ENCODE measurements at places on chromosomes 1 and 21.

DNA sequence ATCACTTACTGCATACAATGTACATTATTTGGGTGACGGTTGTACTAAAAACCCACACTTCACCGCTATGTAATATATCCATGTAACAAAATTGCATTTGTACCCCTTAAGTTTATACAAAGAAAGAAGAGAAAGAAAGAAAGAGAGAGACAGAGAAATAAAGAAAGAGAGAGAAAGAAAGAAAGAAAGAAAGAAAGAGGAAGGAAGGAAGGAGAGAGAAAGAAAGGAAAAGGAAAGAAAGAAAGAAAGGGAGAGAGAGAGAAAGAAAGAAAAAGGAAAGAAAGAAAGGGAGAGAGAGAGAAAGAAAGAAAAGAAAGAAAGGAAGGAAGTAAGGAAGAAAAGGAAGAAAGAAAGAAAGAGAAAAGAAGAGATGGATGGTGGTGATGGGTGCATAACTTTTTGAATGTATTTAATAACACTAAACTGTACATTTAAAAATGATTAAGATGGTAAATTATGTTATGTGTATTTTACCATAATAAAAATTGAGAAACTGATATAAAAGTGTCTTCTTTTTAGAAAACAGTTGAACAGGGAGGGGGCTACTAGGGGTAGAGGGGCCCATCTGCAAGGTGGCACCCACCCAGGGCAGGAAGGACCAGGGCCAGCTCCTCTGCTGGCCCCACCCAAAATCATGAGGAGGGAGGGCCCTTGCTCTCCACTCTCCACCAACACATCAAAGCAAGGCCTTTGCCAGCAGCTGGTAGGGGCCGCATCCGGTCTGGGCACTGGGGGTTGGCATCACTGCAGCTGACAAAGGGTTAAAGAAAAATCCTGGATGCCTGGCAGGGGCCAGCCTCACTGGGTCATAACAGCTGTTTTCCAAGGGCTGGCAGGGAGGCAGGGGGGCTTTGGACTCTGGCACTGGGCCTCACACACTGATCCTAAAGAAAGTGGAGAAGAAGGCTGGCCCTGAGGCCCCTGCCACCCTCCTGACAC is 153.9 kb upstream of the EDN2 start:
- DNase-seq, result no peak

GRCh38 chr1:214389734-214390133 is 108.8 kb downstream of the SMYD2 start:
- DNase-seq, result no peak

- no peak for DNase-seq
These were observed 73.8 kb downstream of the MTR start for GRCh38 chr1:236868625-236869467.

DNA sequence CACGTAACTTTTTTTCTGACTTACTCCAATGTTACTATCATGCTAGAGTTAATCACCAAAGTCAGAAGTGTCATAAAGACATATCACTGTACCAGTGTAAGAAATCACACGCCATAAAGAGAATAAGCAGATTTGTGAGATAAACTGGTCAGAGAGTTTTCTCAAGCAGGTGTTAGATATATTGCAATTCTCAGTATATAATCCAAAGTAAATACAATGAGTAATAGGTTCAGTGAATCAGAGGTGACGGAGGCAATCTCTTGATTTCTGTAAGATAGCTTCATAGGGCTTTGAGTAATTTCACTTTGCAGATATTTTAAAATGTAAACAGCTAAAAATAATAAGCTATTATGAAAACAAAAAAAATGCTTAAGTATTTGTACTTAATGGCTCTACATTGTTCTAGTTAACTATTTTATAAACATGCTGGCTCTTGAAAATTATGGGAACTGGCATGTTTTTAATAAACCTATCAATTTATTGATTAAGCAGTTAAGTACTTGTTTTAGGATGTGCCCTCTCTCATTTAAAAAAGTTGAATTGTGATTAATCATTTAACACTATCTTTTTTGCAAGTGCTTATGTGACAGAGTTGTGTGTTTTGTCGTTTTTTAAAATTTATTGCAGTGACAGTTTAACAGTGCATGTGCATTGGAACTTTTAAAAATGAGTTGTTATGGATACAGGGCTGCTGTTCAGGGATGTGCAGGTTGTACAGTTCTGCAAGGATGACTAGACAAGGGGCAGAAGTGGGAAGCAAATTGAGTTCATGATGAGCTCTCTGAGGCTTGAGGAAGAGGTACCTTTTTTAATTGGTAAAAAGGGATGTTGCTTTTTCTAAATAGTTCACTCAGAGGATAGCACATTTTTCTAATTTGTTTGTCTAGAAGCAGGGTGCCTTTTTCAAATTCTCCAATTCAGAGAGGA is 119.1 kb downstream of the USP25 start:
- DNase-seq, result no peak

DNA sequence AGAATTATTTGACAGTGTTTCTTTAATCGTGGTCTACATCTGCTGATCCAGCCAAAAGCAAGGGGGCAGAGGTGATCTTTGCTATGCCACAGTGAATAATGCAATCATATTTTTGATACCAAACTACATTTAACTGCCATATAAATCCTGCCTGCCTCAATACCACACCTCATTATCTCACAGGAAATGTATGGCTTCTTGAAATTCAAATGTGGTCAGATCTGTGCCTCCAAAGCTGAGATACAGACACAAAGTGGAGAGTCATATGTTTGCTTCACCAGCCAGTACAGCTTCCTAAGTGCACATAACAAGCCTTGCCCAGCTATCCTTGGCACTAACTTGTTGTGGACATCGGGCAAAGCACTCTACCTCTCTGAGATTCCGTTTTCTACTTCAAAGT is 250.0 kb upstream of the NFIA start:
- DNase-seq, result no peak

GRCh38 chr21:41764558-41765419 is 2.1 kb downstream of the RIPK4 start:
- no peak for DNase-seq

GRCh38 chr1:81432059-81432458 is 368.7 kb upstream of the ADGRL2 start:
- no peak for DNase-seq

GRCh38 chr21:38323721-38324531 is 67.1 kb downstream of the KCNJ15 start:
- no peak for DNase-seq

DNA sequence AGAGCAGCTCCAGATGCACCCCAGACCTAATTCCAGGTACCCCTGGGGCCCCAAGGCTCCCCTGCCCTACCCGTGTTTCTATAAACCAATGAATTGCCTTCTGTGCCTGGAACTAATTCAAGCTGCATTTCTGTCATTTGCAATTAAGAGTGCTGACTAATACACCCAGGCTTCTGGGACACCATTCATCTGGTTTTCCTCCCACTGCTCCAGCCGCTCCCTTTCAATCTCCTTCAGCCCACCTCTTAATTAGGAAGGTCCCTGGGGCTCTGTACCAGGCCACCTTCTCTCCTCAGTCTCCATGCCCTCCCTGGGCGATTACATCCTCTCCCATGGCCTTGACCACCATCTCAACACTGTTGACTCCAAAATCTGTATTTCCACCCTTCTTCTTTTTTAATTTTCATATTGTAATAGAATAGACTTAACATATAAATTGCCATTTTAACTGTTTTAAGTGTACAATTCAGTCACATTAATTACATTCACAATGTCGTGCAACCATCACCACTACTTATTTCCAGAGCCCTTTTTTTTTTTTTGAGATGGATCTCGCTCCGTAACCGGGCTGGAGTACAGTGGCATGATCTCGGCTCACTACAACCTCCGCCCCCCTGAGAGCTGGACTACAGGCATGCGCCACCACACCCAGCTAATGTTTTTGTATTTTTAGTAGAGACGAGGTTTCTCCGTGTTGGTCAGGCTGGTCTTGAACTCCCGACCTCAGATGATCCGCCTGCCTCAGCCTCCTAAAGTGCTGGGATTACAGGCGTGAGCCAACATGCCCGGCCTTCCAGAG is 9.2 kb upstream of the GJB3 start:
- DNase-seq, result no peak

GRCh38 chr1:241932845-241933244 is 24.7 kb upstream of the BECN2 start:
- no peak for DNase-seq

DNA sequence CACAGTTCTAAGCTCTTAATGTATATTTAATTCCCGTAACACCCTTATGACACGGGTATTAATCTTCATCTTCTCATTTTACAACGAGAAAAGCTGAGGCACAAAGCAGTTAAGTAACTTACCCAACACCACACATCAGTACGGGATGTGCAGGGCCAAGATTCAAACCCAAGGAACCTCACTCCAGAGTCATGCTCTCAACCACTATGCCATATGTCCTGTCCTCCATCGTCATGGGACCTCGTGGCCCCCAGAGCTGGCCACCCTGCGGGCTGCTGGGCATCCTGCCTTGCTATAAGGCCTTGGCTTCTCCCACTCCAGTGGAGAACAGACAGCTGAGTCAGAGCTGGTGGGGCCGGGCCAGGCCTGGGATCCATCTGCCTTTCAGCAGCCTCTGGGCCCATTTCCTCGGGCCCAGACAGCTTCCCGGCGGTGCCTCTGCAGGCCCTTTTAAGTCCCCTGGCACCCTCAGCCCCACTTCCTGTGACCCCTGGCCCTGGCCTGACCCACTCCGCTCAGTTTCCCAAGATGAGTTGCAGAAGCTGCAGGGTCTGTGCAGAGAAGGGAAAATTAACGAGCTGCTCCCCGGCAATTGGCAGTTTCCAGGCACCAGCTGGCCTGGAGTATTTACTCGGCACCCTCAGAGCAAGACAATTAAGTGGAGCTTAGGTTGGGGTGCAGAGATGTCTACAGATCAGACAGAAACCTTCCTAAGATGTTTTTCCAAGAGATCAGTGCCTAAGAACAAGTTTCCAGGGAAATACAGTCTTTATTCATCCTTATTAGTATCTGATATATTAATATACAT is 98.2 kb downstream of the EPHB2 start:
- no peak for DNase-seq

- DNase-seq, result no peak
These were observed 30.5 kb upstream of the ACOT11 start for GRCh38 chr1:54517496-54517895.

DNA sequence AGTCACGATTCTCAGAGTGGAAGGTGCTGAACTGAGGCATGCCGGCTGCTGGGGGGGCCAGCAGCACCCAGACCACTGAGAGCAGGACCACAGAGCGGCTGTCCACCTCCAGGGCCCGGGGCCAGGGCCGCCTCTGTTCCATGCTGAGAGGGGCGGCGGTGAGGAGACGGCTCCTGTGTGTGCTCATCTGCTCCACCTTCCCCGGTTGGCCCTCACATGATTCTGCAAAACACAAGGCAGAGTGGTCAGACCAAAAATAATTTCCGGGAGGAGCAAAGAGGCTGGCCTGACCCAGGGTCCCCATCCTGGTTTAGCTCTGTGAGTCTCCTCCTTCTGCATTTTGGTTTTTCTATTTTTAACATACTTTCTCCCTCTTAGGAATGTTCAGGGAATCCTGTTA is 26.4 kb downstream of the PLXNA2 start:
- DNase-seq, result no peak

- no peak for DNase-seq
These were observed 4.9 kb downstream of the GLIS1 start for GRCh38 chr1:53733975-53734649.

- DNase-seq, result no peak
These were observed 33.6 kb downstream of the CD55 start for GRCh38 chr1:207355060-207355459.

- DNase-seq, result no peak
These were observed 107.8 kb upstream of the WNT4 start for GRCh38 chr1:22250724-22251123.

DNA sequence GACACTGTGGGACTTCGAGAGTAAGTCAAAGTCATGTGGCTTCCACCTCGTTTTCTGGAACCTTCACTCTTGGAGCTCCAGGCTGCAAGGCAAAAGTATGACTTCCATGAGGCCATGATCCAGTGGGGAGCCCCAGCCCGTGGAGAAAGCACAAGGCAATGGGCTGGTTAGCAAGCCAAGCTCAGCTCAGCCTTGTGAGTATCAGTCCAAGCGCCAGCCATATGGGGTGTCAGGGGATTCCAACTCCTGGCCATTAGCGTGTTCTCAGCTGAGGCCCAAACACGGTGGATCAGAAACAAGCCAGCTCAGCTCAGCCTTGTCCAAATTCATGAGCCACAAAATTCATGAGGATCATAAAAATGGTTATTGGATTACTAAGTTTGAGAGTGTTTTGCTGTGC is 261.0 kb downstream of the RHOU start:
- no peak for DNase-seq

DNA sequence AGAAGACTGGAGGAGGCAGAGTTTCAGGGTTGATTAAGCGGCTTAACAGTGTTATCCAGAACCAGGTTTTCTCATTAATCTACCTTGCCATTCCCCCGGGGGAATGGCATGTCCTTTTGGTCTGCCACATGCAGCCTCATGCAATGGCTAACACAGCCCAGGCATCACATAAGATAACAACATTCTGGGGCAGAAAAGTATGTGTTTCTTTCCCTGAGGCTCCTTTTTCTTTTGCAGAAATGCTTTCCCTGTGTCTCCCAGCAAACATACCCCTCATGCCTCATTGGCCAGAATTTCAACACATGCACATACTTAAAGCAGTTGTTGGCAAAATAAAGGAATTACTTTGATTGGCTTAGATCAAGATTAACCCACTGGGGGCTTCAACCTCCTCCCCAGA is 98.6 kb downstream of the OMA1 start:
- no peak for DNase-seq

DNA sequence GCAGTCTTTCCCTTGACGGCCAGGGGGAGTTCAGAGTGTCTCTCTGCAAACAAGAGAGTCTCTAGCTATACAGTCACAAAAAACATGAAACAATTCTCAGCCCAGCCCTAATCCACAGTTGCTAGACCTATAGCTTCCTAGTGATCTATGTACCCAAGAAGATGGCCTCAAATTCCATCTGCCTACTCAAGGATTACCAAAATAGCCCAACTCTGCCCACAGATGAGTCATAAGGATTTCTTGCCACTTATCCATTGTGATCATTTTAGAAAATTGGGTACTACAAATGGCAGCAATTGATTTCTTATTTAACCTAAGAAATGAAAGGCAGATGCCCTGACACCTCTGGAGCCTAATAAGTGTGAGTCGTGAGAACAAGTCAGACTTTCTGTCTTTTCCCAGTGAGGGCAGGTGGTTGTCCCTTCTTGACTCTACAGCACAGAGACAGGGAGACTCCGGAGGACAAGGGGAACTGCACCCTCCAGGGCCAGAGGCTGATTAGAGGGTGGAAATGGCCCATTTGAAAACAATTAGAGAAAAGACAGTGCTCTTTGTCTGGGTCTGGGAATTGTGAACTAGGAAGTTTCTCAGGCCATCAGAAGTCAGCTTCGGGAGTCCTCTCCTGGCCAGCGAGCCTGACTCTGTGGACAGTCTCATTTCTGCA is 65.4 kb downstream of the ABCA4 start:
- no peak for DNase-seq

GRCh38 chr1:228544021-228544850 is 57.1 kb downstream of the RNF187 start:
- no peak for DNase-seq

GRCh38 chr1:24279590-24280232 is 39.4 kb upstream of the GRHL3 start:
- no peak for DNase-seq

GRCh38 chr1:87826681-87827251 is 498.1 kb downstream of the LMO4 start:
- no peak for DNase-seq

All from activated CD8-positive, alpha-beta memory T cell treated with anti-CD3 and anti-CD28 coated beads for 4 hours (primary cell).